WERI-Rb-1 (cell line): ENCODE measurements at places on chromosomes 2 and 18.
A peak's percentile ranks its signal among the peaks of the same experiment; 100 is the strongest.

GRCh38 chr2:127193967-127194280, 26.2 kb downstream of the CYP27C1 start:
- DNase-seq, result no peak

DNA sequence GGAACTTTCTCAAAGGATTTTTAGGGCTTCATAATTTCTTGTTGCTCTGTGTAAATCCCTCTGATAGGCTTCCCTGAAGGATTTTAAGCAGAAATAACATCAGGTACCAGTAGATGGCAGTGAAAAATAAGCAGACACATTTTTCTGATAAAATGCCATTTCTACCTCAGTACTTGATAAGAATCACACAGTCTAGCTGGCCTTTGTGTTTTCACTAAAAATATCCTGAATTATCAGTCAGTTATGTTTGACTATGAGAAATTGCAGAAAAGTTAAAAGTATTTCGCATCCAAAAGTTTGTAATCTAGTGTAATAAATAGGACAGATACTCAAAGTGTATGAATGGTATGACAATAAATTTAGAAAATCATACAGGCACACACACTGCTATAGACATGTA, 68.7 kb downstream of the DNAJC10 start:
- no peak for DNase-seq

- no peak for DNase-seq
These were observed 26.1 kb downstream of the IGFBP2 start for GRCh38 chr2:216659276-216659675.

DNA sequence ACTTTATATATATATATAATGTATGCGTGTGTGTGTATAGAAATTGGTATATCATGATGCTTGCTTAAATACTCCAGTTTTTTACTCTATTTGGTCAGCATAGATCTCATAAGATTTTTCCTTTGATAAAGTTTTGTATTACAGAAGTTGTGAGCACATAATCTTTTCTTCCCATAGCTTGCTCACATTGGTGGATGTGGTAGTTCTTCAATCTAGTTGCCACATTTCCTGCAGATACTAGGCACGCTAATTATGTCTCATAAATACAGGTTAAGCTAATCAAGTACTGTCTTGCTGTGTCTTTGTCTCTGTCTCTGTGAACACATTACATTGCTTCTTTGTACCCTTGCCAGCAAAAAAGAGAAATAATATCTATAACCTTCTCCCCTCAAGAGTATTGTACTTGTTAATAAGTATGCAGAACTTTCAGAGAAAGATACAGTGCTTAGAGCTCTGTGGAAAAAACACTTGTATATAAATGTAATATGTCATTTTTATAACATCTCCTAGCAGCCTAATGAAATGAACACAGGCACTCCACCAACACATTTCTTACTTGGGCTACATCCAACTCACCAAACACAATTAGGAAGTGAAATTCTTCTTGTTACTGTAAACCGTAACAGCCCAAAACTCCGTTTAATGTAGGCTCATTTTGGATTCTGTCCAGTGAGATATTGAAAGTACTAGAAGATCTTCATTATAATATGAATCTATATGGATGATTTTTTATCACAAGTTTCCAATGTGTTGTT, 306.7 kb upstream of the SLC8A1 start:
- DNase-seq, result no peak

DNA sequence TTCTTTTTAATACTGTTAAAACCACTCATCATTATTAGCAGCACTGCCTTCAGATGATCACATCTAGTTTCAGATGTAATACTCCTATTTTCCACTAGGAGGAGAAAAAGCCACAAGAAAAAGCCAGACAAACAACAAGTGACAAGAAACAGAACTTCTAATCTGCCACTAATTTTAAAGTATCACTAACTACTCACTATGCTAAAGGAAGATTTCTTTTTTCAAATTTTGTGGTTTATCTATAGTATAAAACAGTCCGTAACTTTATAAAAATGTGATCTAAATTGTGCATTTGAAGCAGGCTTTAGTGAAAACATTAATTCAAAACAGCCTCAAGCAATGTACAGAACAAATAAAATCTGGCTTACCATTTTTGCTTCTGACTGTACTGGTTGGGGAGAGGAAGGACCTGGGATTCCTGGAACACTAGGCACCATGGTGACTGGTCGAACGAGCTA, 56.8 kb downstream of the ATF2 start:
- no peak for DNase-seq

DNA sequence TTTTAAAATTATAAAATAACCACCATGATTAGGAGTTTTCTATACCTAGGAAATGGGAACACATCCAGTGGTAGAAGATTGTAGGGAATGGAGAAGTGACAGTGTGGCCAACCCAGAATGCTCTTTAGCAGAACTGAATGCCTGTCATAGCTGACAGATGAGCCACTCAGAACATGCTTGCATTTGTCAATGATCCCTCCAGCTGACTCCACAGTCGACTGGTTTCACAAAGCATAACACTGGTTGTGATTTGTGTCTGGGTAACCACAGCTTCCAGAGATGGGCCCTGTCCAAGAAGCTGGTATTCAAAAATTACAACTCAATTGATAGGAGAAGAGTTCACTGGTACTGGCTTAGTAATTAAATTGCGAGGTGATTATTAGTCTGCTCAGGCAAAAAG, 9.0 kb upstream of the CTIF start:
- DNase-seq, result no peak

DNA sequence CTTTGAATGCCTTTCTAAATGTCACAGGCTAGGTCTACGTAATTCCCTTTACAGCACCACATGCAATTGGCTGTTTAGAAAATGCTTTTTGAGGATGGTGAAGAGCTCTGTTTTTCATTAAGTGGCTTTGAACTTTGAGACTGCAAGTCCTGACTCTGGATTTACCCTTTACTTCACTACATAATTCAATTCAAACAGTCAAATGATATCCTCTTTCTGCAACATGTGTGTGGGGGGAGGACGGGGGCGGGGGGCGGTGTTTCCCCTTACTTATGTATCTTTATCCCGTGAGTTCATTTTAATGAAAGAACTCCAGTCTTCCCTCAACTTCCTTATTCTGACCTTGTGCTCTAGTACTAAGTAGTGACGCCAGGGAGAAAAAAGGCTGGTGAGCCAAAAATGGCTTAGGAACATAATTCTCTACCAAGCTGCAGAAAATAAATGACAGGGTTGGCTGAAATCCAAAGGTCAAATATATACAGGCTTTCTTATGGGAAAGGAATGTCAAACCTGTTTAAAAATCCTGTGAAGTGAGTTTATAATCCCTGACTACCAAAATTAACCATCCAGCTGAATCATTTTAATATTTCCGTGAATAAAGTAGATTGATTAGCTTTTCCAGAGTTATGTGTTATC, 119.6 kb downstream of the SLC8A1 start:
- no peak for DNase-seq

DNA sequence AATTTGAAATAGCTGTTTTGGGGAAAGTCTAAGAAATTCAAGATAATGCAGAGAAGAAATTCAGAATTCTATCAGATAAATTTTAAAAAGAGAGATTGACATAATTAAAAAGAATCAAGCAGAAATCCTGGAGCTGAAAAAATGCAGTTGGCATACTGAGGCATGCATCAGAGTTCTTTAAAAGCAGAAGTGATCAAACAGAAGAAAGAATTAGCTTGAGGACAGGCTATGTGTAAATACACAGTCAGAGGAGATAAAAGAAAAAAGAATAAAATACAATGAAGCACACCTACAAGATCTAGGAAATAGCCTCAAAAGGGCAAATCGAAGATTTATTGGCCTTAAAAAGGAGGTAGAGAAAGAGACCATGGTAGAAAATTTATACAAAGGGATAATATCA, 57.1 kb downstream of the CYTIP start:
- no peak for DNase-seq

DNA sequence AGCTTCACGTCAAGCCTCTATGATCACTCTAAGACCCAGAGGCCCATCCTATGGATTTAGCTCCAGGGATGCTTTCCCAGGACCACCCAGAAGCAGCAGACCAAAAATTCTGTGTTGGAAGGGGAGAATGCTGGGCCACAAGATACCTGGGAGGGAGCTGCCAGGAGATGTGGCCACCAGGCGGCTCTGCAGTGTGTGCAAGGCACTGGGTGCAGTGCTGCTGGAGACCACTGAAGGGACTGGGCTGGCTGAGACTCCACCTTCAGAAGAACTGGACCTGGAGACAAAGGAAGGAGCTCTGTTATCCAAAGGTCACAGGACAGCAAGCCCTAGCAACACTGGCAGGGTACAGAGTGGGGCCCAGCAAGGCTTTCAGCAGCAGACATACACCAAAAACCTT, 34.0 kb downstream of the KANSL3 start:
- peak; percentile 12 for DNase-seq

GRCh38 chr2:120204022-120204405, 19.2 kb downstream of the TMEM185B start:
- DNase-seq, result no peak

- no peak for DNase-seq
These were observed 35.5 kb downstream of the TGIF1 start for GRCh38 chr18:3485153-3486149.

DNA sequence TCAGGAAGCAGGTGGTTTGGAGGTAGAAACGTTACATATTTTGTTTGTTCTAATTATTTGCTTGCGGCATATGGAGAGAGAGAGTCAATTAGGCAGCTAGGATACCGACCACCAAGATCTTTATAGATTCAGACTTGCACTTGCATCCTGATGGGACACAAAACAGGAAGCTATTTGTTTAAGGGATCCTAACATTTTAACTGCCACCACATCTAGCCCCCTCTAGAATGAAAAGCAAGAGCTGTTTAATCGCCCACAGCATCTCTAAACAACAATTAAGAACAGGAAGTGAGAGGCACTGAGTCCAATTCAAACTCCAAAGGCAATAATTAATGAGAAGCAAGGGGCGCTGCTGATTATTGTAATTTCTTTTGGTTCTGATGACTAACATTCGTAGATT, 182.0 kb upstream of the LINC00305 start:
- DNase-seq, result no peak

DNA sequence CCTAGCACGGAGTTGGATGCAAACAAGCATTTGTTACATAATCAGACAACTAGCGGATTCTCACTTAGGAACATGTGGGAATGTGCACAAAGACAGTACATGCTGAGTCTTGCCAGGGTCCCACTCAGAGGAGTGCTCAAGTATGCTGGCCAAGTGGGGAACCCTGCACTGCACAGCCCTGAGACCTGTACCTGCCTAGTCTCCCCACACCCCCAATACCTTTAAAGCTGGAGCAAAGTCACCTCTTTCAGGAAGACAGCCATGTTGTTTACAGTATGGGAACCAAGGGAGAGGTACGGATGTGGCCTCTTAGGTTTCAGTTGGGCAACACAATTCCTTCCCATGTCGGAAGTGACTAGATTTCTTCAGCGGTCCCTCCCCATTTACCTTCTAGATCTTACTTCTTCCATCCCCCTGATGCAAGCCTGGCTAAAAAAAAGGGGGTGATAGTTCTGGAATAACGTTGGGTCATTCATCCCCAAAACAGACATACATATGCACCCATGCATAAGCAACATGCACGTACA, 10.7 kb downstream of the CXCR1 start:
- DNase-seq, result no peak

DNA sequence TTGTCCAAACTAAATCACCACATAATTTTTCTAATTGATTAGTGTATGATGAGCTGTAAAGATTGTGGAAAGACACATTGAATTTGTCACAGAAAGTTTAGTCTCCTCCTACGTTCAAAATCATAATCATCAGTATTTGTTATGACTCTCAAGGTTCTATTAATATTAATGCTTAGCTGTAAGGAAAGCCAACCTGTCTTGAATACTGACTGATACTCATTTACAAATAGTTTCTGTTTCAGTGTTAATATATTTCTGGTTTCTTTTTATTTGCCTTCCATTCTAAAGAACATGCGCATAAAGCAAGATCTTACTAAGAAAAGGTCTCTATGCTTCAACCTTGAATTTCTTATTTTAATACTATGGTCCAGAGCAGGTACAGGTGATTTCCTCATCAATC, 55.1 kb downstream of the CPS1 start:
- DNase-seq, result no peak

DNA sequence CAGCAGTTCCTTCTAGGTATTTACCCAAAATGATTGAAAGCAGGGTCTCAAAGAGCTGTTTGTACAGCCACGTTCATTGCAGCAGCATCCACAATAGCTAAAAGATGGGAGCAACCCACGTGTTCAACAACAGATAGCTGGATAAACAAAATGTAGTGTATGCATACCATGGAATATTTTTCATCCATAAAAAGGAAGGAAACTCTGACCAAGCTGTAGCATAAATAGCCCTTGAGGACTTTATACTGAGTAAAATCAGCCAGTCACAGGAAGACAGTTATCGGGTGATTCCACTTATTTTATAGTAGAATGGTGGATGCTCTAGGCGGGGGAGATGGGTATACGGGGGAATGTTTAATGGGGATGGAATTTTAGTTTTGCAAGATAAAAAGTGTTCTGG, 7.5 kb downstream of the TRAPPC12 start:
- no peak for DNase-seq

- peak; percentile 61 for DNase-seq
These were observed 356.2 kb upstream of the SMIM21 start for GRCh38 chr18:75783566-75784281.

DNA sequence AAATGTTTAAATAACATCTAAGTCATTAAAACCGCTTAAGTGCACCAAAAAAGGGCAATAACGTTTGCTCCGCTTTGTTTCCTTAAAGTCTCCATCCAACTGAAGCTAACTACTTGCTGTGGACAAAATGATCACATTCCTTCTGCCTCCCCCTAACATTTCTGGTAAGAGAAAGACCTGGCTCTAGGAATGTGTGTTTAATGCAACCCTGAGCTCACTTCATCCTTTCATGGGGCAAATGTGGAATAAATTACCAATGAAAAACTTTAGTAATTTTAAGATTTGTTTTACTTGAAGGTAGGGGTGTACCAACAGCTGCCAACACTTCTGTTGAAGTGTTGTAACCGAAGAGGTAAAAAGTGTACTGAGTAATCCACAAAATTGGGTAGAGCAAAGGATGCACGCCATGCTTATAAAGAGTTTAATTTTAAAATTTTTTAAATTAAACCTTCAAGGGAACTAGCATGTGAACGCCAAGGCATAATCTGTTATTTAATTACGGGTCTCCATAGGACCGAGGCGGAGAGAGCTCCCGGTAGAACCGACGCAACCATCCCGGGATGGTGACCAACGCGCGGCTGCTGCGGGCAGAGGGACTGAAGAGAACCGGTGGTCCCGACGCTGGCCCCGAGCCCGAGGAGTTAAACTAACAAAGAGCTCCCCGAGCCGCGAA, 1.1 kb downstream of the HNRNPLL start:
- no peak for DNase-seq

DNA sequence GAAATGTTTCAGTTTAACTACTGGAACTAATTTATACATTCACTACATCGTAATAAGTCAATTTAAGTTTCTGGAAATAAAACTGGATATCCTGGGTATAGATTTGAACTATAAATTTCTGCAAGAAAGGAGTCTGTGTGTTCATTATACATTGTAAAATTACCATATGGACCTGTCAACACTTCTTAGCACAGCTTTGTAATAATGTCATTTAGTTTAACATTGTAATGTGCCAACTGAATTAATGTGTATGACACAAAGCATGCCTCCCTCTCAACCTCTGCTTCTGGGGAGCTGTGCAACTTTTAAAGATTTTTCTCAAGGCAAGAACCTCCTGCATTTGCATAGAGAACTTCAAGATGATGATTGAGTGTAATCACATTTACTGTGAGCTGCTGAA, 213.7 kb upstream of the GALNT5 start:
- no peak for DNase-seq

GRCh38 chr18:13456736-13457271, 238.2 kb downstream of the LDLRAD4 start:
- no peak for DNase-seq
